Bronchial smooth muscle cell (primary cell): ENCODE measurements at places on chromosomes 6 and 20. TPM values are rescaled to one million over a fixed set of nuclear protein-coding genes. Genes with fewer than 3 reads are reported as not detected.

EIF6 gene
- total RNA-seq: 121 and 137 TPM in 2 replicates

TSBP1 gene
- not detected in 2 replicates for total RNA-seq

RHAG gene
- total RNA-seq: under 0.01 TPM in 1 of 2 replicates, not detected in the other

RSPO3 gene
- 0.77 and 2.7 TPM in 2 replicates for total RNA-seq

PRR18 gene
- total RNA-seq: under 0.01 TPM in 1 of 2 replicates, not detected in the other

AGPAT4 gene
- 6.4 and 10.2 TPM in 2 replicates for total RNA-seq
